ENCODE measurements at places on chromosomes 5 and 9.

DNA sequence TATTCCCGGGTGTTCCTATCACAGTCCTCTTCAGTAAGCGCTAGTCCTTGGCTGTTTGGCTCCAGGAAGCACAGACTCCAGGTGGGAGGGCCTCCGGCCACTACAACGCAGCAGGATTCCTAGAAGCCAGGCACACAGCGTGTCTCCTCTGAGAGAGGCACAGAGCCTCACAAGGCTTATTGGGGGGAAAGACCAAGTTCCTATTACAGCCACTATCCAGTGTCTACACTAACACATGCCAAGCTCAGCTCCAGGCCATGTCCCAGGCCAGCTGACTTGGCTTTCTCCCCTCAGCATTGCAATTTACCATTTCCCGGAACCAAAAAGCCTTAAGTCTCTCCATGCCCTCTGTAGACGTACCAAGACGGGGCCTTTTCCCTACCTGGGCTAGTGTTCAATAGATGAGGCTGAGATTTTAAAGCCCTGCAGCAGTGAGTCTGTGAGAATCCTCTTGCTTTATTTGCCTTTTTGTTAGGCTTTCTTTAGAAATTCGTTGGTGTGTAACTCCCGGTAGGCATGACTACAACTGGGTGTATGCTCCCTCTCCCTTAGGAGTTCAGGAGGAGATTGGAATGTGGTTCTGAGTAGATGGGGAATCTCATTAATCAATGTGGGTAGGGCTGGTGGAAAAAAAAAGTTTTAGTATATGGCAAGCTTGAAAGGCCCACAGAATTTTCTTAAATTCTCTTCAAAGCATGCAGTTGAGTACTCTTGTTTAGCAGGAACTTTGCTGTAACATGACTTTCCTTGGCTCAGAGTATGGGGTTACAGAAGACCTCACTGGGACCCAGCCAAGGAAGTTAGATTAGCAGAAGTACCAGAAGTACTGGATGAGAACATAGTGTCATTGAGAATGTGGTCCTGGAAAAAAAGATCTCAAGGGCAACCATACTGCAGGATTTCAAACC lies 84.3 kb upstream of the SLC1A3 start:
- DNase-seq = no peak

GRCh38 chr5:171989946-171990712 lies 16.3 kb downstream of the FBXW11 start:
- no peak for DNase-seq

DNA sequence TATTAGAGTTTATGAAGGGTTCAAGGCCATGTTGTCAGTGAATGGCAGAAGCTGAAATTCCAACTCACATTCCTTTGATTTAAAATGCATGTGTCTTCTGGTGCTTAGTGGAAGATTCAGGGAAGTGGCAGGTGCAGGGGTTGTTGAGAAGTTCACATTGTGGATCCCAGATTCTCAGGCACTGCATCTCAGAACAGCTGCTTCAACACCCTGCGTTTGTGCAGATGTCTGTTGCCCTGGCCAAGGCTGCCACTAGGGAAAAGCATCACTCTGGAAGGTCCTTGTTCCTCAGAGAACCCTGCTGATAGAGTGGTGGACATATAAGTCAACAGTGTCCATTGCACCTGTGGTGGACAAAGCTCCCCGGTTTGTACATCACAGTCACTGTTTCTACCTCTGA lies 162.7 kb downstream of the PAPPA start:
- DNase-seq = no peak

- no peak for DNase-seq
Measured at GRCh38 chr9:133825555-133826218, 87.5 kb upstream of the SARDH start.

GRCh38 chr9:18861609-18862544 lies 171.1 kb downstream of the SAXO1 start:
- DNase-seq = no peak

DNA sequence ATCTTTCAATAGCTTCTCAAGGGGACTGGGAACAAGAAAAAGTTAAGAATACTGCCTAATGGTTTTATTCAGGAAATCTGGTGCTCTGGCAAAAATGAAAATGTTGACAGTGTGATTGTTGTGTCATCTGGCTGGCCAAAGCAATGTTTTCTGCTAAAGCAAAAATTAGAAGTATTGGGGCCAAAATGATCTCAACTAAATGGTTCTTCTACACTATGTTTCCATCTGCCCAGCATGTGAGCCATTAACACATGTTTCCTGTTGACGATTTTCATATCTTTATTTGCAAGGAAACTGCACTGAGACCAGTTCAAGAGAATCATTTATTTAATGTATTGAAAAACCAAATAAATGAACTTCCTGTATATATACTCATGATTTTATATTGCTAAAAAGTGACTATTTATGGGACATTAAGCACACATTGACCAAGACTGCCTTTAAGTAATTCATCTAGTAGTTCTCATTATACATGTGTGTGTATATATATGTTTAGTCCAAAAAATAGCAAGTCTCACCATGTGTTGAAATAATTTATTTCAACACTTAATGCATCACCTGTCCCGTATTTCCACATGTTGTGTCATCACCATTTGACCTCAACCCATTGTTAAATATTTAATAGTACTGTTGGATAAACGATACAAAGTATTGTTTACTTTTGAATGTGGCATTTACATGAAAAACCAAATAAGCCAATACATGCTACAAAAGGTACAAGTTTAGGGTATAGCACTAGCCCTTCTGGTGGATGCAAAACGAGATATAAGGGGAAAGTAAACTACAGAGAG lies 7.5 kb upstream of the FST start:
- DNase-seq = no peak

DNA sequence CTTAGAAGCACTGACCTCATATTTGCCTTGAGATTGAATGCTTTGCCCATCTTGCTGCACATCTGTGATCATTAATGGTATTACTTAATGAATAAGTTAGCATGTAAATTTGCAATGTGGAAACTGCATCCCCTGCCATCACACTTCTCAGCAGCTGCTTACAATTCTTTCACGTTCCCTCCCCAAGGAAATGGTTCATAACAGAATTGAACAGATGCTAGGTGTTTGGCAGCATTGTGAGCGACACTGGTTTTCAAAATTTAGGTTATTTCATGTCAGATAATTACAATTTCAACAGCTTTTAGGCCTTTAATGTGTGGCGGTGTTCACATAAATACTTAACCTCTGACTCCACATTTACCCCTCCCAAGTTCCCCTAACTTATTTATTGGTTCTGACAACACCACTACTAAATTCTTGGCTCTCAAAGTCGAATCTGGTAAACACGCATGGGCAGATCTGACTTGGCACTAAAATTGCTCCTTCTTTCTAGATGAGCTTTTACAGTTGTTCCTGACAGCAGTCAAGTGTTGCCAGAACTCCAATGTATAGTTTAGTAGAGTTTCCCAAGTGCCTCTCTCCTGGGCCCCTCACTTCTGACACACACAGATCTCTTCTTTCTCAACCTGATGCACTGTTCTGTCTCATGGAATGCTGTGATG lies 46.8 kb downstream of the SLC1A3 start:
- no peak for DNase-seq

DNA sequence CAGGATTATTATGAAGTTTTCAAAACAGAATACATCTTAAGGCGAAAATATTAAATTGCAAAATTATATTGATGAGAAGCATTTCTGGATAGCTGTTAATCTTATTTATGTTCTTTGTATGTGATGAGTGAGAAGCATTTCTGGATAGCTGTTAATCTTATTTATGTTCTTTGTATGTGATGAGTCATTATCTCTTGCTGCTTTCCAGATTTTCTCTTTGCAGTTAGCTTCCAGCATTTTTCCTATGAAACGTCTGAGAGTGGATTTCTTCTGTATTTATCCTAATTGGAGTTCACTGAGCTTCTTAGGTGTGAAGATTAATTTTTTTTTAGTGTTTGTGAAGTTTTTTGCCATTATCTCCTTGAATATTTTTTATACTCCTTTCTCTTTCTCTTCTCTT lies 8.2 kb downstream of the TMEM232 start:
- DNase-seq = no peak

- no peak for DNase-seq
Measured at GRCh38 chr9:87810679-87811178, 71.9 kb upstream of the SPATA31E1 start.

DNA sequence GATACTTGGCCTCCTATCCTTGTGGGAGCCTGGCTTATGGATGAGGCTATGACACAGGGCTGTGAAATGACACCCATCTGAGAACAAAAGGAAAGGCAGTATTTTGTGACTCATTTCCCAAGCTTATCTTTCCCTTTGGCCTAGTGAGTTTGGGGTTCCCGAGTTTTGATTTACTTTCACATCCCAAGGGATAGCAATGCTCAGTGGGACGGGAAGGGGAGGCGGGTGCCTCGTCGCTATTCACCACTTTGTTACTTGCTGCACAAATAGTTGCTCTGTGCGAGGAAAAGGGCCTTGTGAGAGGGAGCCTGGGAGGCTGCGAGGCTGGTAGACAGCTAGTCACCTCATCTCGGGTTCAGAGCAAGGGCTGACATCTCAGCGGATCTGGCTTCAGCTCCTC lies 59.1 kb upstream of the ENTREP1 start:
- DNase-seq = no peak

DNA sequence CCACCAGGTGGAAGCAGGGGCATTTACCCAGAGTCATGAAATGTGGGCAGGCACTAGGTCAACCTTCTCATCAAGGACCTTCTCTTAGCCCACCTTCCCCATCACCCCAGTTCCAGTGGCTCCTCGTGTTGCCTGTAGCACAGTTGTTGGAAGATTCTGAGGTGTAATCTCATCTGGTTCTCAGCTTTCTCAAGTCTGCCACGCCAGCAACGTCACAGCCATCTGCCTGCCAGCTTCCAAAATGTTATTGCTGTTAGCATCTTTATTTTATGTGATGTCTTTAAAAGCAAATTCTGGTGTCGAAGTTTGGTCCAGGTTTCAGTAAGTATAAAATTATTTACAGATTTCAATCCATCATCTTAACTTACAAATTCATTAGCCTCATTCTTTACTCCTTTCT lies 10.7 kb downstream of the C9orf153 start:
- no peak for DNase-seq

DNA sequence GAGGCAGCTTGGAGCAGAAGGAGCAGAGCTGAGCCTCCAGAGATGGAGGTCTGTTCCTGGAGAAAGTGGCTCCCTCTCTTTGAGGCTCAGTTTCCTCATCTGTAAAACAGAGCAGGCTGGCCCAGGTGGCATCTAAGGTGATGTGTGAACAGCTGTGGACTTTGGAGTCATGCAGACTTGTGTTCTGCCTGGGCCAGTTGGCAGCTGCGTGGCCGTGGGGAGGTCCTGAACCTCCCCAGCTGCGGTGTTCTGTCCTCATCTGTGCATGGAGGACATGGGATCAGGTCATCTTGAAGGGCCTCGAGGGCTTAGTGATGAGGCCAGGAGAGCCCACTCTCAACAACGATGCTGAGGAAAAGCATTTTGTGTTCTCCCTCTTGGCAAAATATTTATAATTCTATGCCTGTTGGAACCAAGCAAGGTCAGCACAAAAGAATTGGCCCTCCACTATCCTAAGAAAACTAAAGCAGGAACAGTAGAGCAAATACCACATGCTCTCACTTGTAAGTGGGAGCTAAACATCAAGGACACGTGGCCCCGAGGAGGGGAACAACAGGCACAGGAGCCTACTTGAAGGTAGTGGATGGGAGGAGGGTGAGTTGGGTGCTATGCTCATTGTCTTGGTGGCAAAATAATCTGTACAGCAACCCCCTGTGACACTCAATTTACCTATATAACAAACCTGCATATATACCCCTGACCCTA lies 63.2 kb upstream of the COL15A1 start:
- DNase-seq = no peak

- peak; percentile 70 for DNase-seq
Measured at GRCh38 chr9:92094655-92095054, 20.6 kb downstream of the SPTLC1 start.

GRCh38 chr9:105245891-105246161 lies 1.4 kb downstream of the SLC44A1 start:
- no peak for DNase-seq

- no peak for DNase-seq
Measured at GRCh38 chr9:128115187-128116103, 12.1 kb downstream of the PTGES2 start.

- peak; percentile 71 for DNase-seq
Measured at GRCh38 chr5:80054682-80055081, 19.5 kb downstream of the THBS4 start.

GRCh38 chr9:79395755-79396154 lies 176.0 kb upstream of the TLE4 start:
- DNase-seq = no peak

DNA sequence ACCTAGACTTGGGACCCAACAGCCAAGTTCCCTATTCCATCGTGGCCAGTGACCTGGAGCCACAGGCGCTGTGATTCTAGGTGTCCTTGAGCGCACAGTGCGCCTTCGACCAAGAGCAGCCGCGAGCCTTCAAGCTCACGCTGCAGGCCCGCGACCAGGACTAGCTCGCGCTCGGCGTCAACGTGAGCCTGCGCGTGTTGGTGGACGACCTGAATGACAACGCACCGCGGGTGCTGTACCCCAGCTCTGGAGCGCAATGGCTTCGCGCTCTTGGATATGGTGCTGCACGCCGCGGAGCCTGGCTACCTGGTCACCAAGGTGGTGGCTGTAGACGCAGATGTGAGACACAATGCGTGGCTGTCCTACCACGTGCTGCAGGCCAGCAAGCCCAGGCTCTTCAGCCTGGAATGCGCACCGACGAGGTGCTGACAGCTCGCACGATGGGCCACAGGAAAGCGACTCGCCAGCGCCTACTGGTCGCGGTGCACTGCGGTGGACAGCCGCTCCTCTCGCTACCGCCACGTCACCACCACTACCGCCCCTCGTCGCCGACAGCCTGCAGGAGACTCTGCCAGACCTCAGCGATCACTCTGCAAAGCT lies 11.4 kb downstream of the PCDHGA12 start:
- DNase-seq = no peak

DNA sequence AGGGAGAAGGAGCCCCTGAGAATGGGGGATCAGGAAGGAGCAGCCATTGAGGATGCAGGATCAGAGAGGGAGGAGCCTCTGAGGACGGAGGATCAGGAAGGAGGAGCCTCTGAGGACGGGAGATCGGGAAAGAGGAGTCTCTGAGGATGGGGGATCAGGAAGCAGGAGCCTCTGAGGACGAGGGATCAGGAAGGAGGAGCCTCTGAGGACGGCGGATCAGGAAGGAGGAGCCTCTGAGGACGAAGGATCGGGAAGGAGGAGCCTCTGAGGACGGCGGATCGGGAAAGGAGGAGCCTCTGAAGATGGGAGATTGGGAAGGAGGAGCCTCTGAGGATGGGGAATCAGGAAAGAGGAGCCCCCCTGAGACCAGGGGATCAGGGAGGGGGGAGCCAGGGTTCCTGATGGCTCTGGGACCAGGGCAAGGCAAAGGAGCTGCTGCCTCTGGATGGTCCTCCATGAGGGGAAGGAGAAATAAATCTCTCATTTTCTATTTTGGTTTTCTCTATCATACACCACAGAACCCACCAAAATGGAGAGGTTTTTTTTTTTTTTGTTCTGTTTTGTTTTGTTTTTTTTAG lies 22.6 kb upstream of the SARDH start:
- no peak for DNase-seq
